ENCODE measurements at places on chromosomes 16 and 17.

DNA sequence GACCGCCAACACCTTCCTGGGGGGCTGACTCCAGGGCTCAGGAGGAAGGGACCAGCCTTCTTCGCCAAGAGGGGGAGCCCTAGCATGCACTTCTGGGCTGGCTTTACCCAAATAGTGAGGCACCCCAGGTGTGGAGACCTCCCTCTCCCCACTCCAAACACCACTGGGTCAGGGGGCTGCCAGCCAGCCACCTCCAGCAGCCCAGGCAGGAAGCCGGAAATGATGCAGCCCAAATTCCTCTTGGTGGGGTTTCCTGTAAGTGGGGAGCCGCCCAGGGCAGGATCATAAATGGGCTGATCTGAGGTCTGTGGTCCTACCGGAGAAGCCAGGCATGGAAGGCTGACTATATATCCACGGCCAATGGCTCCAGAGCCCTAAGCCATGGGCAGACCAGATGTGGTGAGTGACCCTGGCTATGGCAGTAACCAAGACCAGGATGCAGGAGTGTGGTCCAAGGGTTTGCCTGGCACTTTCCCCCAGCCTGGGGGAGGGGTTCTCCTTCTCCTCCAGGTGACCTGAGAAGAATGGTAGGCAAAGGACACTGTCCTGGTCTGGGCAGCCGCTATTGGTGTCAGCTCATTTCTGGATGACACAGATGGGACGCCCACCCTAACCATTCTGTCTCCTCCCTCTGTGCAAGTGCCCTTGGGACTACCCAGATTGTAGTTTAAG lies 4.2 kb downstream of the GIT1 start:
- peak; percentile 14 for DNase-seq

DNA sequence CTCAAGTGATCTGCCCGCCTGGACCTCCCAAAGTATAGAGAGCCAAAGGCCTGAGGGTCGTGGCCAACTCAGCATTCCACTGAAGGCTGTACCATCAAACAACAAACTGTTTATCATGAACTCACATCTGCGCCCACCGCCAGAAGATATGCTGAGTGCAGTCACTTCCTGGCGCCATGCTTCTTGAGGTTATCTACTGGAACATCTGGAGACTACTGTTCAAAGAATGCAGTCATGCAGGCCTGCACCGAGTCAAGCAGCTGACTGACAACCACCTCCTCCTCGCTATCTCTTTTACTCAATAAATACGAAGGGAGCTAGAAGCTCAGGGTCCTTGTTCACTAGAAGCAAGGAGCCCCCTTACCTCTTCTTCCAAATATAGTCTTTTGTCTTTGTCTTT lies 473.9 kb upstream of the EEF2KMT start:
- DNase-seq: no peak

DNA sequence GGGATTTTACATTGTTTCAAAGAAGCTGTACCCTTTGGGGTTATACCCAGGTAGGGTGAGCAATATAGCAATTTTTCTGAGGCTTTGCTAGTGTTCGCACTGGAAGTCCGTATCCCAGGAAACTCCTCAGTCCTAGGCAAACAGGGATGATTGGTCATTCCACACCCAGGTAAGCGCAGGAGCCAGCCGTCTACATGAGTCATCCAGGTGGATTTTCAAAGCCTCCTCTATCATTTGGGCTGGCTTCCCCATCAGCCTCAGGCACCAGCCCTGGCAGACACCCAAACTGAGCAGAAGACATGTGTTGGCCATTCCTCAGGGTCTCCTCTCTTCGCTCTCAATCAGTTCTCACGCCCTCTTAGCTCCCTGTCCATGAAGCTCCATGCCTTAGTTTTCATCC lies 135.6 kb downstream of the AIPL1 start:
- no peak for DNase-seq

DNA sequence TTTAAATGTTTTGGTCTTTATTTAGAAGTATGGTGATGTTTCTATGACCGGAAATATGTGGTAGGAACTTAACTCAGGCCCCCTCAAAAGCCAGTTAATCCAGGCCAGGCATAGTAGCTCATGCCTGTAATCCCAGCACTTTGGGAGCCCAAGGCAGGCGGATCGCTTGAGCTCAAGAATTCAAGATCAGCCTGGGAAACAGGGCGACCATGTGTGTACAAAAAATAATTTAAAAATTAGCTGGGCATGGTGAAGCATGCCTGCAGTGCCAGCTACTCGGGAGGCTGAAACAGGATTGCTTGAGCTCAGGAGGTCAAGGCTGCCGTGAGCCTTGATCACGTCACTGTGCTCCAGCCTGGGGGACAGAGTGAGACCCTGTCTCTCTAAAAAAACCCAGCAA lies 10.3 kb downstream of the RSL1D1 start:
- no peak for DNase-seq

- no peak for DNase-seq
Measured at GRCh38 chr17:6712058-6712853, 913 bp downstream of the SLC13A5 start.

- DNase-seq: no peak
Measured at GRCh38 chr16:20939611-20940010, 39.0 kb downstream of the LYRM1 start.

GRCh38 chr17:34990921-34991365 lies 10.6 kb downstream of the LIG3 start:
- DNase-seq: no peak

DNA sequence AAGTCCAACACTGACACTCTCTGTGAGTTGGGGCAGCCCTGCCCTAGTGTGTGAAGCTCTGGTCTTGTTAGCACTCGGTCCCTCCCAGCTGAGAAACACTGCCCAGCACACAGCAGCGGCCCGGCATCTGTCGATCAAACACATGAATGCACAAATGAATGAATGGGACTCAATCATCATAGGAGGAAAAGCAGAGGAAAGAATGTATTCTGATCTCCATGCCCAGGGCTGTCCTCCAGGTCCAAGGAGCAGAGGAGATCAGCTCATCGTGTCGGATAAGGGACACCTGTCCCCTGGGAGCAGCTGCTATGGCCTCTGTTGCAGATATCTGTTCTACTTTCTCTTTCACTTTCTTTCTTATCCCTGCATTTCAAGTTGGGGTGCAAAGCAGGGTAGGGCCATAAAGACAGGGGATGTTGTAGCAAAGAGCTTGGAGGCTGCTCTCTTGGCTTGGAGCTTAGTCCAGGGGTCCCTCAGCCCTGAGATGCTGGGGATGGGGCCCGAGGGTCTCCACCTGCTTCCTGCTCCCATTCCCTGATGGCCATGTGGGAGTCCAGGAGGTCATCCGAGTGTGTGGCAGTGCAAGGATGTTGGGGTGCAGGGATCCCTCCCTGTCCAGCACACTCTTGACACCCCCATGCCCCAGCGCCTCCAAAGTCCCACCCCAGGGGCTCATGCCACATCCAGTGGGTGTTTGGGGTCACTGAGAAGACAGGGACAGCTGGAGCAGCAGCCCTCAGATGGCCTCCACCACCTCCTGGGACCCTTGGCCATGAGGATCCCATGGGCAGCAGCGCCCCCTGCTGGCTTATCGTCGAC lies 88.2 kb downstream of the IRF8 start:
- peak; percentile 3 for DNase-seq

DNA sequence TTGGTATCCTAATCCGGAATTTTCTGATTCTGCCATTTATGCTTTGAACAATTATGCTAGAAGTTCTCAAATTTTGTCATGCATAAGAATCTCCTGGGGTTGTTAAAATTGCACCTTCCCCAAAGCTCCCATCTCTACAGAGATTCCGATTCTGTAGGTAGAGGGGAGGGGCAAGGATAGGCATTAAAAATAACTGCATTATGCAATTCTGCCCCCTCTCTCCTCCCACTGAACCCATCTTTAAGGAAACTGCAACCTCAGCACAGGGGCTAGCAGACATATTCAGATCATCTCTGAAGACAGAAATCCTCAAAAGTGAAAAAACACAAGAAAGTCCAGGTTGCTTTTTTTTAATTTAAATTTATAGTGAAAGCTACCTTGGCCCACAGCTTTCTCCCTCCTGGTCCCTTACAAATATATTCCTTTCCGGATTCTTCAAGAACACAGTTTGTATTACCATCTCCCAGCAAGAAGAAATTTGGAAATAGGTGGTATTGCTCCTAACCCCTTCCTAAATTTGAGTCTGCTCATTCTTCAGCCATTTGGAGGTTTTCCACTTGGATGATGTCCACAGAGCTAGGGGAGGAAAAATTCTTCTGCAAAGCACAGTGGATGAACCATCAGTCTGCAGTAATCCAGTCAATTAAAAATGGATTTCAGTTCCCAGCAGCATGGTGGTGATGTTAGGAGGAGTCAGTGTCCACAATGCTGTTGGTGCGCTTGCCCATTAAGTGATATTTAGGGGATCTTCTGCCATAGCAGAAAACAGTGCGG lies 67.7 kb downstream of the RBFOX1 start:
- no peak for DNase-seq

DNA sequence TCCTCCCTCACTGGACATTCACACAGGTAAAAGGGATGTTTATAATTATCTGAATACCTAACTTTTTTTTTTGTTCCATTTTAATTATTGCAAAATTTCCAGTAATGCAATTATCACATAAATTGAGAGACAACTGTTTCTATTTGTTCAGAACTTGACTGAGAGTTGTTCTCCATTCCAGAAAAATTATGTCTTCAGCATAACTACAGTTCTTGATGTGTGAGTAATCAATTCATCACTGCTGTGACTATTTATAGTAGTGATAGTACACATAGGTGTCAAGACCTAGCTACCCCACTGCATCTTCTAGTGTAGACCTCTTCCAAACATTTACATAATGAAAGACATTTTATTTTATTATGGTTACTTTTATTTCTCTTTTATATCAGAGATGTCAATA lies 5.8 kb upstream of the TNRC6A start:
- no peak for DNase-seq

DNA sequence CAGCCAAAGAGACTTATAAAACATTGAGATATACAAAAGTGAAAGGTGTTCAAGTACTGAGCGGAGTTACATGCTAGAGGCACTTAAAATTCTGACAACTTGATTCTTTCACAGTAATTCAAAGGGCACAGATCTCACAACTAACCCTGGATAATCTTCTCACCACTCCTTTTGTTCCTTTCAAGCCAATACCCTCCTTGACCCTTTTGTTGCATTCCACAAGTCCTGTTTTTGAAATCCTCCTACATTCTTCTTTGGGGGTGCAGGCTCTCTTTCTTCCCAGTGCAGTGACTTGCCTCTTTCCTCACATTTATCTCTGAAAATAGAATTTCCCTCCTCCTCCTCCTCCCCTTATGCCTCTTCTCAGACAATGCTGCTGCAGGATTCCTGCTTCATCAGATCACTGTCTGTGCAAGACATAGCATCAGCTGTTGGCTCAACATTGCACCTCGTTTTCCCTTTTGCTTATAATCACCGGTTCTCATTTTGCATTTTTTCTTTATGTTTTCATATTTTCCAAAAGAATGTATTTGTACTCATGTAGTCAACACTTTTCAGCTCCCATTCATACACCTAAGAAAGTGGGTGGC lies 199.3 kb downstream of the CDH8 start:
- DNase-seq: no peak

GRCh38 chr16:66277311-66278070 lies 89.0 kb upstream of the CDH5 start:
- no peak for DNase-seq

DNA sequence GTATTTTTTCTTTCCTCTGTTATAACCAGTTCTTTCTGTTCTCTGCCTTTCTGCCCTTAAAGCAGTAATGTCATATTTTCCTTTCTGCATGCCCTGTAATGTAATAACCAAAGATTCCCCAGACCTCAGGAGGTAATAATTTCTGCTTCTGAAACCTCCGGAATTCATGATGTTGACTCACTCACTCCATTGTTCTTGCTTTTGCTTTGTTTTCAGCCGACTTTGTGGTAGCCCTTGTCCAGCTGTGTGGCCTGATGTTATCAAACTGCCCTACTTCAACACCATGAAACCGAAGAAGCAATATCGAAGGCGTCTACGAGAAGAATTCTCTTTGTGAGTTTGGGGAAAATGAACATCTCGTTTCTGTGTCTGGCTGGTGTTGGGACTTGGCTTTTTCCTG lies 55.9 kb downstream of the CDK12 start:
- DNase-seq: no peak

- DNase-seq: no peak
Measured at GRCh38 chr17:78892936-78893379, 10.0 kb downstream of the CEP295NL start.

DNA sequence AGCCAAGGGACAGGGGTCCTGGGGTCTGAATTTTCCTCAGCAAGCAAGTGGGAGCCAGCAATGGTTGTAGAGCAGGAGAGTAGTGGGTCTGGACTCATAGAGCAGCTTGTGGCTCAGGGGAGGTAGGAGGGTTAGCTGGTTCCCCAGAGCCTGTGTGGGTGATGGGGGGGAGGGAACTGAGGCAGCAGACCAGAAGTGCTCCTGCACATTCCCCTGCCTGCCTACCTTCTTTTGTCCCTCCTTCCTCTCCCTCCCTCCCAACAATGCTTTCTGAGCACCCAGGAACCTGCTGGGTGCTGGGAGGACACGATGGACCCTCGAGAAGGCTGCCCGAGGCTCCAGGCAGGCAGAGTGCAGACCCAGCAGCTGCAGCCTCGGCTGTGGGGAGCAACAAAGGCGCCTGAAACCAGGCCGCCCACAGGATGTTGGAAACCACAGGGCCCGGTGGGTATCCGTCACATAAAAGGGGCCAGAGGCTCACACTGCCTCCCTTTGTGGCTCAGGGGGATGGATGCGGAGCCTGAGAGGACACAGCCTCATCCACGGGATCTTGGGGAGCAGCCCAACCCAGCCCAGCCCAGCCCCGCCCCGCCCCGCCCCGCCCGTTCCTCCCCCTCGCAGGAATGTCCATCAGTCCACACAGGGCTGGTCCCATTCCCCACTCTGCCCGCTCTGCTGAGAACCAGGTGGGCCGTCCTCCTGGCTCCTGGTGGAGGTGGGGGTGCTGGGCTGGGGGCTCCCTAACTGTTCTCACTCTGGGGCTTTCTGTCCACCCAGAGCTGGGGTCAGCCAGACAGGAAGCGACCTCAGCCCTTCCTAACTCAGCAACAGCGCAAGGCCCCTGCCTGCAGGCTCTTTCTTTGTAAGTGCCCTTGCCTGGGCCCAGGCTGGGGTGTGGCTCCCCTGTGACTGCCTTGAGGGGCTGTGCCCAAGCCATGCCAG lies 1.7 kb upstream of the NLRC3 start:
- DNase-seq: no peak

- DNase-seq: no peak
Measured at GRCh38 chr17:77696721-77697460, 261.6 kb upstream of the TNRC6C start.

- no peak for DNase-seq
Measured at GRCh38 chr17:9880582-9880999, 24.5 kb downstream of the RCVRN start.

GRCh38 chr16:30381291-30382041 lies 895 bp downstream of the SEPTIN1 start:
- DNase-seq: no peak

GRCh38 chr17:70618641-70619040 lies 449.3 kb downstream of the KCNJ2 start:
- no peak for DNase-seq

DNA sequence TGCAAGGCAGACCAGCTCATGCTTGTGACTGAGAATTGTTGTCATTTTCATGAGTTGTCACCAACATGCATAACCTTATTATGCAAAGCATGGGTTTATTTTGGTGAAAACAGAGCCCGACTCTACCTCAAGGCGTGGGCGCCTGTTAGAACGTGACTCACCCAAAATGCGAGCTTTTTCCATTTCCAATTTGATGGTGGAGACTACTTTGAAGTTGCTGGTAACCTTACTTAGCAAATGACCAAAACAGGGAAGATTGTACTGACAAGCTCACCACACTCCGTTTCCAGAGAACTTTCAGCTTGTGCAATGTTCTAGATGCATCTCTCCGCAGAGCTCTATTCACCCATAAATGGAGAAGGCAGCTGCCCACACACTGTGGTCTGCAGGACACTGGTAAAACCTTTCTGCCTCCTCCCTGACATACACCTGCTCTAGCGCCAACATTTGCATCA lies 284.5 kb downstream of the MAF start:
- DNase-seq: no peak

GRCh38 chr17:75571197-75571884 lies 16.3 kb upstream of the MYO15B start:
- no peak for DNase-seq
